ENCODE measurements at places on chromosomes 4 and X.

DNA sequence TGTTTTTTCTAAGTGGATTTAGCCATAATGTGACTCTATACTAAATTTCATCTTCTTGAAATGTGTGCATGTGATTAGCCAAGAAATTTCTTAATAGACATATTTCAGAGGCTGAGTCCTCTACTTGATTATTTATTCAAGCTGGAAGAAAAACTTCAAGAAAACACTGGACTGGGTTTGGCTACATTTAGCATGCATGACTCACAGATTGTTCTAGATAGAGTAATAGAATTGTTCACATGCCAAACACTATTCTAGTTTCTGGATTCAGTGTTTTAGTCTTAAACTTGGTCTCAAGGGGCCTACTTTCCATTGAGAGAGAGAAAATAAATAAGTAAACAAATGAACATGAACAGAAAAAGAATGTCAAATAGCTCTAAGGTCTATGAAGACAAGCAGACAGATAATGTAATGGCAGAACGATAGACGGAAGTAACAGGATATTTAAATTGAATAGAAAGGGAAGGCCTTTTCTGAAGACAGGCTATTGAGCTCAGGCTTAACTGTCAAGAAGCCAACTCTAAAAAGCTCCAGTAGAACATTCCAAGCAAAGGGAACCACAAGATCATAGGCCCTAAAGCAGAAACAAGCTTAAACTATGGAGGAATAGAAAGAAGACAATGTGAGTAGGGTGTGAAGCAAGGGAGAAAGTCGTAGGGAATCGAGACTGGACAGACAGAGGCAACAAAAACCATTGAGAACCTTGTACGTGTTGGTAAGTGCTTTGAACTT lies 104.6 kb downstream of the TMEM144 start:
- peak; percentile 87 for DNase-seq

DNA sequence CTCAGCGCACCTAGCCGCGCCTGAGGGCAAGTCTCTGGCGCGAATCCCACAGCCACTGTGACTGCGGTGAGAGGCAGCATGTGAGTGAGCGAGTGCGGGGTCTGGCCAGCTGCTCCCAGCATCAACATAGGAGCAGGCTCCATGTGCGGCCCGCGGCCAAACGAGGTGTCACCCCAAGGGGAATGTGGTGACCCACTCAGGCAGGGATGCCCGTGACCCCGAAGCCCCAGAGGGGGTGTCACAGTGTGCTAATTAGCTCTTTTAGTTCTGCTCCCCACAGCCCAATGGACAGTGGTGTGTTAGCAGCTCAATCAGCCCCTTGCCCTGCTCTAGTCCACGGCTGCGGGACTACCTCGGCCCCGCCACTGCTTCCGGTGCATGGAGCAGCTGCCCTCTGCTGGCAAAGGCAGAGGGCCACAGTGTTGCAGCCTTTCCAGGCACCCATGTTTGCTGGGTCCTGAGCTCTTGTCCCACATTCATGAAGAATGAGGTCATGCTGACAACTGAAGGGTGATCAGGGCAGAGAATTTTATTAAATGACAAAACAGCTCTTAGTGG lies 61.4 kb downstream of the AGA start:
- DNase-seq, result no peak

GRCh38 chrX:45623266-45623665 lies 422.6 kb upstream of the DIPK2B start:
- DNase-seq, result peak; percentile 81

GRCh38 chrX:24767557-24767956 lies 73.8 kb downstream of the POLA1 start:
- no peak for DNase-seq

DNA sequence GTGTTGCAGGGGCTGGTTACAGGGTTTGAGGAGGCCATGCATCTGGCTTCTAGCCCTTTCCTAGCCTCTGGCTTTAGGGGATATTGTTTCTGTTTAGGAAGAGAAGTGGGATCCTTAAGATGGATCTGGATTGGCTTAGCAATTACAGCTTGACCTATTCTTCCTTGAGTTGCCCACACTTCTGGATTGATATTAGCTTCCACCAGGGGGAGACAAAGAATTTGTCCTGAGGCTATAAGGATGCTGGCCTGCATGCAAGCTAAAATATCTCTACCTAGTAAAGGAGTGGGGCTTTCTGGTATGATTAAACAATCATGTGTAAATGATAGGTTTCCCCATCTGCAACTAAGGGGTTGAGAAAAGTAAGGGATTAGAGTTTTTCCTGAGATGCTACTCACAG lies 117.2 kb downstream of the TEX13C start:
- peak; percentile 36 for DNase-seq

DNA sequence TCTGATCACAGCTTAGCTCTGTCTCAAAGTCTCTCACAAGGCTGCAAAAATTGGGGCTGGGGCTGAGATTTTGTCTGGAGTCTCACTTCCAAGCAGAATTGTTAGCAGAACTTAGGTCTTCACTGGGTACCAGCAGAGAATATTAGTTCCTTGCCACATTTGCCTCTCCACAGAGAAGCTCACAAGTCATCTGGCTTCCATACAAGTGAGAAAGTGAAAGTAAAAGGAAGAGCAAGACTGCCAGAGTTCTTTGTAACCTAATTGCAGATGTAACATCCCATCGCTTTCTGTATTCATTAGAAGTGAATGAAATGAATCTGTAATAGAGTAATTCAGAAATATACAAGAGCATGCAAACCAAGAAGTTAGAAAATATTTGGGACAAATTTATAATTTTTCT lies 624.1 kb upstream of the GNPDA2 start:
- peak; percentile 29 for DNase-seq

DNA sequence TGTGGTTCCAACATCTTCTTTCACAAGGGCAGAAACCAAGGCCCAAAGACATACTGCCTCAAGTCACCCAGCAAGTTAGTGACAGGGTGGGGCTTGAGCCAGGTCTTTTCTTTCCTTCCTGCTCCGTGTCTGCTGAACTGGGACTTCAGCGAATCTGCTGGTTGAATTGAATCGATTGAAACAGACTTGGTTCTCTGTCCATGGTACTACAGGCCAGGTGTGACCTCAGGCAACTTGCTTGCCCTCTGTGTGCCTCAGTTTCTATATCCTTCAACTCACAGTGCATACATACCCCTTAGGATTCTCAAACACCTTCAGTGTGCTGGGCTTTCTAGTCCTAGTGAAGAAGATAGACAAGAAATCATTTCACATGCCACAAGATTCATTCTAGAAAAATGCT lies 2.0 kb upstream of the ABLIM2 start:
- no peak for DNase-seq

- peak; percentile 67 for DNase-seq
Observed at GRCh38 chrX:48558271-48558670, 16.0 kb upstream of the RBM3 start.

- no peak for DNase-seq
Observed at GRCh38 chr4:93436000-93436626, 392.4 kb upstream of the ATOH1 start.

DNA sequence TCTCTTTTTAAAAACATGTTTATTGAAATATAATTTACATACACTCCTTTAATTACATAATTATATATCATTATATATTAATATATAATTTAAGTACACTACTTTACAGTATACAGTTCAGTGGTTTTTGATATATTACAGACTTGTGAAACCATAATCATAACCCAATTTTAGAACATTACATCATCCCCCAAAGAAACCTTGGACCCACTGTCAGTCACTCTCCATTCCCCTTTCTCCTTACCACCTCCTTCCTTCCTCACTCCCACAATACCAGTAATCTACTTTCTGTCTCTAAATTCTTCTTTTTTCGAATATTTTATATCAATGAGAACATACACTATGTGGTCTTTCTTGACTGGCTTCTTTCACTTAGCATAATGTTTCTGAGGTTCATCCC lies 17.9 kb upstream of the EXOSC9 start:
- no peak for DNase-seq

All from astrocyte of the hippocampus (primary cell).